ENCODE measurements at places on chromosomes 7 and 10.

GRCh38 chr10:130802301-130802700, 509.2 kb downstream of the TCERG1L start:
- DNase-seq, result no peak

GRCh38 chr10:51972733-51973346, 273.4 kb upstream of the CSTF2T start:
- DNase-seq, result no peak

DNA sequence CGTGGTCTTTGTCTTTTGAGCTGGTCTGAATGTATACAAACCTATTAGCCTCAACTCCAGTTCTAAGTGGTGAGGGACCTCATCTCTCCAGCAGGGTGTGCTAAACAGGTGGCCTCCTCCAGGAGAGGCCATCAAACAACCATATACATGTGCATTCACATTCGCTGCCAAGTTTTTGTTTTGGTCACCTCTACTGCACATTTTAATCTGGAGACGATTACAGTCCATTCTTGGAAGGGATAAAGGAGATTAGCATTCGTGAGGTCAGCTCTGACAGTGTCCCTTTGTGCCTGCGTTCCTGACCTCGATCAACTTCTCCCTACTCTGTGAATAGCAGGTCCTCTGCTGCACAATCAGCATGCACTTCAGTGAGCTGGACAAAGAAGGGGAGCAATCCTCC, 60.8 kb downstream of the RHOBTB1 start:
- DNase-seq, result peak; percentile 55

GRCh38 chr10:98097616-98098015, 36.8 kb upstream of the R3HCC1L start:
- no peak for DNase-seq

GRCh38 chr10:60042914-60043313, 136.6 kb upstream of the CCDC6 start:
- no peak for DNase-seq

DNA sequence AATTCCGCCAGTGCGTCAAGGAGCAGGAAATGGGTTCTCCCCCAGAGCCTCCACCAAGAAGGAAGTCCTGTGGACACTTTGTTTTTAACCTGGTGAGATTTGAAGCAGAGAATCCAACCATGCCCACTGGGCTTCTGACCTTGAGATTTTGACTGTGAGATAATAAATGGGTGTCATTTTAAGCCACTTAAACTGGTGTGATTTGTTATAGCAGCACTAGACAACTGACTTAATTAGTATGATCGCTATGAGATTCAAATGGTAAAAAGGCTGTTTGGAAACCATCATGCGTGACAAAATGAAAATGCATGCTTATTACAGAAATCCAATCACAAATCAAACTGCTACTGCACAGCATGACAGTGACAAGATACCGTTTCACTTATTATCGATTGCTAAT, 98.0 kb downstream of the ADAM12 start:
- DNase-seq, result no peak

GRCh38 chr10:93080350-93081046, 6.8 kb downstream of the CYP26A1 start:
- peak; percentile 59 for DNase-seq

- no peak for DNase-seq
Observed at GRCh38 chr7:102190776-102191350, 95.8 kb upstream of the SH2B2 start.

DNA sequence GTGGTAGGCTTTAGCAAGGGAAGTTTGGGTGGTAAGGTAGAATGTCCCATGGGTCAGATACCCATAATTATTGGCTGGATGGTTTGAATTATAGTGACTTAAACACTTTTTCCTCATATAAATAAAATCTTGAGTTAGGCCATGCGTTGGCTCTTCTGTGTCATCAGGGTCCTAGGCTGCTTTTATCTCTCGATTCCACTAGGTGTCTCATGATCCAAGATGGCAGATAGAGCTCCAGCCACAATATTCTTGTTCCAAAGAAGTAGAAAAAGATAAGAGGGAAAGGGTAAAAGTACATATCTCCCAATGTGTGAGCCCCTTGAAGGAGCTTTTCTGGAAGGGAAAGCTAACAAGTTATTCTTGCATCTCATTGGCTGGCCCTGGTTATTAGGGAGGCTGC, 144.7 kb downstream of the GRK5 start:
- DNase-seq, result no peak

DNA sequence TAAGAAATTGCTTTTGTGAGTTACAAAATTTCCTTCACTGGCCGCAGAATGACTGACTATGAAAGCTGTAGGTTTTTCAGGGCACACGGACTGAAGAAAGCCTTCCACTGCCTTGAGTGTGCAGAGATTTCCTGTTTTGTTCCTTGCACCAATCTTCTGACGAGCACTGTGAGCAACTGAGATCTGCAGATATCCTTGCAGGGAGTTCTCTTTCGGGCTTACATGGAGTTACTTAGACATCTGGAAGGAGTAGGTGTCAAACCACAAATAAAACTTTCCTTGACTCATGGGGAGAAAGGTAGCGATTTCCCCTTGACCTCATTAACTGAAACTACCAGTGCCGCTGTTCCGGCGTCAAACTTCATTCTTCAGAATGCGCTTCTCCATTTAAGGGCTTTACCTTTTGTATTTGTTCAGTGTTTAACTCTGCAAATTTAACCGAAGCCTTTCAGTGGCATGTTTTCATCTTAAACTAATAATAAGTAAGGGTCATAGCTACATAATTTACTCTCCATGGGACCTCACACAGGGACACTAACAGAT, 1175.3 kb downstream of the GATA3 start:
- DNase-seq, result no peak

GRCh38 chr10:68559841-68560185, 324 bp upstream of the TET1 start:
- DNase-seq, result no peak

- no peak for DNase-seq
Observed at GRCh38 chr10:81065474-81065873, 527.8 kb downstream of the SH2D4B start.

GRCh38 chr7:29297194-29297890, 102.8 kb downstream of the CHN2 start:
- no peak for DNase-seq

DNA sequence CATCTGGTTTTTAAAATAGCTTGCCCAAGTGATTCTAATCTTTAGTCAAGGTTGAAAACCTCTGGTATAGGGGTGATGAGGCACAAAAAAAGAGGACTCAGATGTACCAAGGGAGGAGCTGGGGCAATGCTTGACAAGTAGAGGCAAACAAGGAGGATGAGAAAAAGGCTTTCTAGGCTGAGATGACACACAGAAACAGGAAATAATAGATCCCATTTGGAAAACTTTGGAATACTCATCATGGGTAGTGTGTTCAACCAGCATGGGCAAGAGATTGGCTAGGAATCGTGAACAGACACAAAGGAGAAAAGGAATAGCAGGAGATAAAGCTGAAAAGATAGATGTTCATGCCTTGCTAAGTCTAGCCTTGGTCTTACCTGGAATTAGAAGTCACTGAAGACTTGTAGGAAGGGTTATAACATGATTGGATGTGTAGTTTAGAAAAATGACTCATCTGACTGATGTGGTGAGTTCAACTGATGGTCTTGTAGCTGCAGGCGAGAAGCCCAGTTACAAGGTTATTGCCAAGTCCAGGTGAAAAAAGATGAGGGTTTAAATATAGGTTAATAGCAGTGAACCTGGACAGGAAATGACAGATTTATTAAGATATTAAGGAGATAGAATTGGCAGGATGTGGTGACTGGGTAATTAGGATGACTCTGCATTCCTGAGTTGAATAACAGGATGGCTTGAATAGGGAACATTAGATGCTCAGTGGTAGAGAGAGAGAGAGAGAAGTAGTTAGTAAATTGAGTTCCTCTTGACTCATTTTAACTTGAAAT, 214.0 kb upstream of the LRGUK start:
- DNase-seq, result peak; percentile 66

GRCh38 chr7:13077466-13077865, 390.0 kb downstream of the ARL4A start:
- DNase-seq, result peak; percentile 16

DNA sequence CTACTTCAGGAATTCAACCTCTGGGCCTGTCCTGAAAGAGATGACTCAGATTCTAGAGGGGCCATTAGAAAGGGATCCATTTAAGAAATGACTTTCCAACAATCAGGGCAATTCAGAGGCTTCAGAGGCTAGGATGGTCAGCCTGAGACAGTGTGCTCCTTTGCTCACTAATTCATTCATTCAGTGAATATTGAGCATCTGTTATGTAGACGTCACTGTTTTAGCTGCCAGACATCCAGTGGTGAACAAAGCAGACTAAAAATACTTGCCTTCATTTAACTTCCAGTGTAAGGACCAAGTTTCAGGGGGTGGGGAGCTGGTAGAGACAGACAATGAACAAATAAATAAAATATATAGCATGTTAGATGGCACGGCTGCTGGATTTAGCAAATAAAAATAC, 1.6 kb downstream of the KIAA1217 start:
- DNase-seq, result peak; percentile 41

DNA sequence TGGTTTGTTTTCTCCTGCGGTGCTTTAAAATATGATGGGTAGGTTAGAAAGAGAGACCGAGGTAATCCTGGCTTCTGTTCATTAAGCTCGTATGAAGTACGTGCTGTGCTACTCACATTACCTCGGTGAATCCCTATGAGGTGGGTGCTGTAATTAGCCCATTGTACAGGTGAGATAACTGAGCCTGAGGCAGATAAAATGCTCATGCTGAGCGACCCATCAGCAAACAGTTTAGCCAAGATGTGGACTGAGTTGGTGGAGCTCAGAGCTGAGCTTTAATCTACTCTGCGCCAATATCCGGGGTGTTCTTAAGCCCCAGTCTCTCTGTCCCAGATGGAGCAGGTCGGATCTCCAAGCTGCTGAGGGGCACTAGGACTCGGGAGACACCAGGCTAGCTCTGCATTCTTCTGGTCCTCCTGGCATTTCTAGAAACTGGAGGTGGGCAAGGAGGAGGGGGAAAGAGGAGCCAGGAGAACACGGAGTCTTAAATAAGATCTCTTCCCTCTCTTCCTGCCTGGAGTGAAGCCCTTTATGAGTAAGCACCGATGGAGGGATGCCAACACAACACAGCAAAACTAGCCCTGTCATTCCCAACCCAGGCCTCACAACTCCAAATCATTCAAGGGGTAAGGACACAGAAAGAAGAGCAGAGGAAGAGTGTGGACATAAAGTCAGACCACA, 458.5 kb downstream of the KCNMA1 start:
- peak; percentile 95 for DNase-seq

DNA sequence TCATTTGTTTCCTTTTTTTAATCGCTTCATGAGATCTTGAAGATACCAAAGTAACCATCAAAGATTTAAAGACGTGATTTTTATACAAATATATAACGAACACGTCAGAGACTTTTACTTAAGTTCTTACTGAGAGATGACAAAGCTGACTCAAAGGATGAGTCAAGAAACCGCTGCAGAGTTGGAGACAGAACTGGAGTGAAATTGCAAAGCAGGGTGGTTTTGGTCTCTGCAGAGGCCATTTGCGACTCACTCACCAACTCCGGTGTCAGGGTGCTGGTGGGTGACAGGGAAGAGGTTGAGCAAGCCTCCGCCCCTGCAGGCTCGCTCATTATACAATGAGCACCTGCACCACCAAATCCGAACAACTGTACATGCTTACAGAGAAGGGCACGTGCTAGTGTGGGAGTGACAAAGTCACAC, 75.2 kb downstream of the DNAJB6 start:
- peak; percentile 29 for DNase-seq

- DNase-seq, result no peak
Observed at GRCh38 chr7:86920154-86920553, 139.3 kb downstream of the ELAPOR2 start.

DNA sequence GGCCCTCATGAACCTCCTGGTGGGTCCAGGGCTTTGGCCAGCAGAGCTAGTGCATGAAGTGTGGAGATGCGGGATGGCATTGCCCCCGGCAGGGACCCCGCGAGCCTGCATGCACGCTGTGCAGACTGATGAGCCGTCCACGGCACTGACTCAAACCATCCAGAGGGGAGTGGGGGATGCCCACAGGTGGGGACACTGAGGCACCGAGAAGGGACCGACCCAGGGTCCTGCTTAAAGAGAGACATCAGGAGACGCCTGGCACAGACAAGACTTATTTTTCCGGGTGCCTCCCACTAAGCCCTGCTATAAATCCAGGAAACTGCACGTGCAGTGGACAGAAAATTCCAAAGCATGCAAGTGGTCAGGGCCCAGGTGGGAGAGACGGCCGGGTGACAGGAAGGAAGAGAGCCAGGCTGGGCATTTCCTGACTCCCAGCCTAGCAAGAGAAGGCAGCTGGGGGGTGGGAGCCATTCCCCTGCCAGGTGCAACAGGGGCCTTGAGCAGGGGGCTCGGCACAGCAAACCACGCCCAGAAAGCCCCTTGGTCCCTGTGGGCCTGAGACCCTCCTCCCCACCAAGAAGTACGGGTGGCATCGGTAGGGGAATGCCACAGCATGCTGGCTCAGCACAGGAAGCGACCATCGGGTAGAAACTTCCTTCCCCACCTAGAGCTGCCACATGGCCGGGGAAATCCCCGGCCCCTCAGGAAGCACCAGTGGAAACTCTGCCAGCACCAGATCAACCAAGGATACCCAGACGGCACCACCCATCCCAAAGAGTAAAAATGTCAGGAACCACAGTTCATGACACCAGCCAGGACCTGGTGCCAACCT, 91.5 kb downstream of the FOXL3 start:
- DNase-seq, result no peak

- DNase-seq, result no peak
Observed at GRCh38 chr10:5603091-5603847, 63.1 kb downstream of the ASB13 start.

- DNase-seq, result peak; percentile 72
Observed at GRCh38 chr10:118698421-118698820, 56.3 kb downstream of the CACUL1 start.

DNA sequence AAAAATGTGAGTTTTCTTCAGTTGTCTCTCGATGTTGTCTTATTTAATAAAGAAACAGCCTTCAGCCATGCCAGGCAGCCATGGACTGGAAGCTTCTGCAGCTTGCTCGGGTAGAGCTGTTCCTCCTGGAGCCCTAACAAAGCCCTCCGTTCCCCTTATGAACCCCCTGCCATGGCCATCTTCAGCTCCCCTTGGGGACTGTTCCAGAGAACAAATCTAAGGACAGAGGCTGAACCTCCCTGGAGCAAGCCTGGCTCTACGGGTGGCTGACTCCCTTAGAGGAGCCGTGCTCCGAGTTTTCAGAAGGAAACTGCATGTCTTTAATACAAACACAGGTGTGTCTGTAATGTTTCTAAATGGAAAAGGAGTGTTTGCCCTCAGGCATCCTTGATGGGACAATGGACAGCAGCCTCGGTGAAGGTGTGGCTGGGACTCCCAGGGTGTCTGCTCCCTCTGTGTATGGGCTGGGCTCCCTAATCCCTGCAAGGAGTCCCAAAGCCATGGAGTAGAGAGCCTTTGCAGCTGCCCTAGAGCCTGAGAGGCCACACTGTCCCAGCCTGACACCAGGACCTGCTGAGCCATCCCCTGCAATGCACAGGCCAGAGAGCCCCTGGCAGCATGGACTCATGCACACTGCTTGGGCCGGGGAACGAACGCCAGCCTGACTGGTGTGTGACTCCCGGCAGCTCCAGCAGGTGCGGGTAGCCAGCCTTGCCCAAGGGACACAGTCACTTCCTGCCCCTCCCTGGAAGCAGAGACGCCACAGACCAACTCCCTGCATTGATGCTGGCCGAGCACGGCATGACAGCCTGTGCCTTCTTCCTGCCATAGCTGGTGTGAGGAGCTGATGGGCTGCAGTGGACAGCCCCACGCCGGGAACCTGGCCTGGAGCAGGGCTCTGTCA, 381.8 kb downstream of the TCERG1L start:
- no peak for DNase-seq

GRCh38 chr10:31952066-31952465, 23.4 kb upstream of the ARHGAP12 start:
- DNase-seq, result no peak

- DNase-seq, result no peak
Observed at GRCh38 chr10:45279682-45280081, 35.7 kb downstream of the OR13A1 start.

GRCh38 chr10:4568086-4568485, 257.9 kb upstream of the AKR1E2 start:
- no peak for DNase-seq
